ENCODE measurements at places on chromosomes 11 and 22. TPM values are rescaled to one million over a fixed set of nuclear protein-coding genes. Genes with fewer than 3 reads are reported as not detected.

DNA sequence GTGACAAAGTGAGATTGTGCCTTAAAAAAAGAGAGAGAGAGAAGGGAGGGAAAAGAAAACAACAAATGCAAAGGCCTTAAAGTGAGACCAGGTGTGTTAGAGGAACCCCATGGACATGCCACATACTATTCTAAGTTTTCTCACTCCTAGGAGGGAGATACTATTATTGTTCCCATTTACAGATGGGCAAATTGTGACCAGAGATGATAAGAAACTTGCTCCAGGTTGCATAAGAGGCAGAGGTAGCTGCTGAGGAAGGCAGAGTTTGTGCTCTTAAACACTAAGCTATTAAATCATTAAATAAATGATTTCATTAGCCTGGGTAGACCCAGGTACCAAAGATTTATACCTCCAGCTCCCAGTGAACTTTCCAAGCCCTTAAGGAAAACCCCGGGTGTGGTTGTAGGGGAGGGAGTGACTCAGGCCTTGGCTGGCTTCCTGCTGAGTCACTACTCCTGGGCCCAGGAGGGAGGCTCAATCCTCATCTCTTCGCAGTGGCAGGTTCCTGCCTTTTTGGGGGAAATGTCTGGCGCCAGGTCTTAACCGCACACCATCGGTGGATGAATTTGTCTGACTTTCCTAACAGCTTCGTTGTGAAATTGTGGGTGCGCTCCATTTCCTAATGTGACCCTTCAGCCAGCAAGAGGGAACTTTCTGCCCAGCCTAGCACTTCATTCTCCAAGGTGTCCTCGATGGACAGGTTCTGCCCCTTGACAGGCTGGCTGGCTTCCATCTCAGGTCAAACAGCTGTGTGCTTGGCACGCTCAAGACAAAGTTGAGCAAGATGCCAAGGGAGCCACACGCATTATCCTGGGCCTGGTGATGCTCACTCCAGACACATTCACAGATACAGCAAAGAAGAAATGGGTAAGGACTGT lies 33.4 kb upstream of the PTPRJ start:
- DNase-seq, result no peak

DNA sequence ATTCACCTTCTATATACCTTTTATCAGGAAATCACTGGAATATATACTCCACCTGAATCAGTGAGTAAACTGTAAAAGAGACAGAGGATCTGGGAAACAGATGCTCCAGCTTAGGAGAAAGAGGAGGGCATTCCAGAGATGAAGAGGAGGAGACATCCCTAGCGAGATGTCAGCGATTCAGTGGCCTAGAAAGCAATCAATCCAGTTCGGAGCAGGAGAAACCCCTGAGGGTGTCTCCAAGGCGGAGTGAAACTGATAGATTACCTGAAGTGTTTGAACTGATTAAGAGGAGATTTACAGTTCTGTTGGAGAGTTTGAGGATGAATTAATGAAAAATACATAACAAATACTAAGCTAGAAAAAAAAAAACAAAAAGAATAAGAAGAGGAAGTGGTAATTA lies 24.5 kb upstream of the TNRC6B start:
- no peak for DNase-seq

DNA sequence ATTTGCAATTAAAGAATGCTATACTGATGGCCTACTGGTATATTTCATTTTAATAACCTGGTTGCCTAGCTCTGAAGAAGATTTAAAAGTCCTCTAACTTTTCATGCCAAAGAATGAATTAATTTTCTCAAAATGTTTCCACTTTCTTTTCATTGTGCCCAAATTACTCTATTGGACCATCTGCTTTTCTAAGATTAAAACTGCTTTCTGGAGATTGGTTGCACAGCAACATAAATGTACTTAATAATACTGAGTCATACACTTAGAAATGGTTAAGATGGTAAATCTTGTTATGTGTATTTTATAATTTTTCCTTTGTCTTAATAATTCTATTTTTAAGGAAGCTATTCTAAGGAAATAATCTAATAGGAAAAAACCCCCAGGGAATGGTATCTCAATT lies 150.2 kb downstream of the SWAP70 start:
- DNase-seq, result no peak

- DNase-seq, result no peak
Measured at GRCh38 chr11:131077340-131077739, 161.1 kb upstream of the SNX19 start.

DNA sequence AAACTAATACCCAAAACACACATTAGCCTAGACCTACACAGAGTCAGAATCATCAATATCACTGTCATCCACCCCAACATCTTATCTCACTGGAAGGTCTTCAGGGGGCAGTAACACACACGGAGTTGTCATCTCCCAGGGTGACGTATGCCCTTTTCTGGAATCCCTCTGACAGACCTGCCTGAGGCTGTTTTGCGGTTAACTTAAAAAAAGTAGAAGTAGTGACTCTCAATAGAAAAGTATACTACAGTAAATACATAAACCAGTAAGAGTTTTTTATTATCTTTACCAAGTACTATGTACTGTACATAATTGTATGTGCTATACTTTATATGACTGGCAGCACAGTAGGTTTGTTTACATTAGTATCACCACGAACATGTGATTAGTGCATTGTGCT lies 80.5 kb downstream of the PGR start:
- no peak for DNase-seq

GRCh38 chr11:44424841-44425240 lies 114.9 kb upstream of the ALX4 start:
- no peak for DNase-seq

GRCh38 chr11:75208446-75208845 lies 32.1 kb upstream of the TPBGL start:
- no peak for DNase-seq

DNA sequence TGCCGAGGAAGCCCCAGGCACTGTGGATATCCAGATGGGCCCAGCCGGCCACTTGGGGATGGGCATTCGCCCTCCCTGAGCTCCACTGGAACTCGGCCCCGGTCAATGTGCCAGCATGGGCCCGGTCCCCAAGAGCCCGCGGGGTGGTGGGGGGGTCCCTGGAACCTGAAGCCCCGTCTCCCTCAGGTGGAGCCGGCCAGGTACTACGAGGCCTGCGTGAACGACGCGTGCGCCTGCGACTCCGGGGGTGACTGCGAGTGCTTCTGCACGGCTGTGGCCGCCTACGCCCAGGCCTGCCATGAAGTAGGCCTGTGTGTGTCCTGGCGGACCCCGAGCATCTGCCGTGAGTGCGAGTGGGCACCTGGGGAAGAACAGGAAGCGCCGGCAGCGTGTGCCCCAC lies 21.2 kb downstream of the MUC5AC start:
- DNase-seq, result no peak

DNA sequence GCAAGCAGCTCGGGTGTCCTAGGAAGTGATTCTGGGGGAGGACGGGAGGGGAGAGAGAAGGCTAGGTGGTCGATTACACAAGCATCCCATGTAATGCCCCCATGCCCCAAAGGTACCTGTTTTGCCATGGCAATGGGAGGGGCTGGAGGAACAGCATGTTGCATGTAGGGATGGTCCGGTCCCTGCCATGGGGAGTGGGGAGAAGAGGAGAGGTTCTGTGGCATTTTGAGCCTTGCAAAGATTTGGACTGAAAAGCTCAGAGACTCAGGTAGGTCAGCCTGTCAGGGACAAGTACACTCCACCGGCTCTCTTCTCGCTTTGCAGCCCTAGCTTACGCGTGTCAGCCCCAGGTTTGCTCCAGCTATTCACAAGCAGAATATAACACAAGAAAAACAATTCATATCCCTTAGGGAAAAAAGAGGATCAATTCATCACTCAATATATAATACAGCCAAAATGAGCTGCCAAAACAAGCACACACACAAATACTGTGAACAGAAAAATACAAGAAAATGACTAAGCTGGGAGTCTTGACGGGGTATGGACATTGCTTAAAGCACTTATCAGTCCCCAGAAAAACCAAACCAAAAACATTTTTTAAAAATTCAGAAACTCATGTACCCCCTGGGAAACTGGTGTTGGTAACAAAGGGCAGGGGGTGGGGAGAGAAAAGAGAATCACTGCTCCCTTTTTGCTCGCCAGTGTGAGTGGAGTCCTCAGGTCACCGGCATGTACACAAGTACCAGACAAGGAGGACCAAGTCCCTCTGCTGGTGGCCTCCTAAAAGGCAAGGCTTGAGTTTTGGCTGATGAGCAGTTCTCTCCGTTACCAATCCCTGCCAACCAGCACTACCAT lies 21.6 kb downstream of the APOL5 start:
- no peak for DNase-seq

DNA sequence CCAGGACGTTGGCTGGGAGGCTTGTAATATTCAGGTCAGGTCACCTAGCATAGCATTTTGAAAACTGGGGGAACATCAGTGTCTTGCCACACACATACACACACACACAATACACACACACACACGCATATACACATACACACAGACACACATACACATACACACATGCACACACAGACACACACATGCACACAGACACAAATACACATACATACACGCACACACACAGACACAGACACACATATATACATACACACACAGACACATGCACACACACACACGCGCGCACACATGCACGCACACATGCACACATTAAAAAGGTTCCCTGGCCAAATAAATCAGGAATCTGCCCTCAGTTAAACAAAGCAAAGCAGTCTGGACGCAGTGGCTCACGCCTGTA lies 12.5 kb downstream of the MYBPC3 start:
- no peak for DNase-seq

- no peak for DNase-seq
Measured at GRCh38 chr11:1303126-1303821, 6.2 kb downstream of the TOLLIP start.

Gene WNT7B
- 10.4 TPM for polyA plus RNA-seq

Gene BLID
- polyA plus RNA-seq, result not detected

Gene ARFGAP2
- 96.1 TPM for polyA plus RNA-seq

Gene LSP1
- 6.4 TPM for polyA plus RNA-seq

Data from renal pelvis (tissue), 12 donors.